D341Med (cell line): ENCODE measurements at places on chromosomes 2 and 18.

GRCh38 chr2:238120463-238121298 is 17.8 kb upstream of the KLHL30 start:
- DNase-seq: no peak

- DNase-seq: no peak
Observed at GRCh38 chr2:30590407-30590806, 143.4 kb downstream of the LCLAT1 start.

DNA sequence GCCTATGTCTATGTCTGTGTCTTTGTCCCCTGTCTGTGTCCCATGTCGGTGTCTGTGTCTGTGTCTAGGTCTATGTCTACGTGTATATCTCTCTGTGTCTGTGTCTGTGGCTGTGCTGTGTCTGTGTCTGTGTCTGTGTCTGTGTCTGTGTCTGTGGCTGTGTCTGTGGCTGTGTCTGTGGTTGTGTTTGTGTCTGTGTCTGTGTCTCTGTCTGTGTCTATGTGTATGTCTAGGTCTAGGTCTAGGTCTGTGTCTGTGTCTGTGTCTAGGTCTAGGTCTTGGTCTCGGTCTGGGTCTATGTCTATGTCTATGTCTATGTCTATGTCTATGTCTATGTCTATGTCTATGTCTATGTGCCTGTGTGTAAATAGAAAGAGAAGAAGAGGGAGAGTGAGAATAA is 11.9 kb downstream of the IL1R2 start:
- no peak for DNase-seq

- DNase-seq: no peak
Observed at GRCh38 chr2:234763002-234763873, 188.6 kb upstream of the SH3BP4 start.

DNA sequence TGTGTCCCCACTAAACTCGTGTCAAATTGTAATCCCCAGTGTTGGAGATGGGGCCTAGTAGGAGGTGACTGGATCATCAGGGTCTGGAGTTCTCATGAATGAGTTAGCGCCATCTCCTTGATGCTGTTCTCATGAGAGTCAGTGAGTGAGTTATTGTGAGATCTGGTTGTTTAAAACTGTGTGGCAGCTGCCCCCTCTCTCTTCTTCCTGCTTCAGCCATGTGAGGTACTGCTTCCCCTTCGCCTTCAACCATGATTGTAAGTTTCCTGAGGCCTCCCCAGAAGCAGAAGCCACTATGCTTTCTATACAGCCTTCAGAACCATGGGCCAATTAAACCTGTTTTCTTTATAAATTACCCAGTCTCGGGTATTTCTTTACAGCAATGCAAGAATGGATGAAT is 50.4 kb downstream of the AP1S3 start:
- no peak for DNase-seq

- no peak for DNase-seq
Observed at GRCh38 chr2:66303471-66303870, 131.5 kb upstream of the MEIS1 start.

DNA sequence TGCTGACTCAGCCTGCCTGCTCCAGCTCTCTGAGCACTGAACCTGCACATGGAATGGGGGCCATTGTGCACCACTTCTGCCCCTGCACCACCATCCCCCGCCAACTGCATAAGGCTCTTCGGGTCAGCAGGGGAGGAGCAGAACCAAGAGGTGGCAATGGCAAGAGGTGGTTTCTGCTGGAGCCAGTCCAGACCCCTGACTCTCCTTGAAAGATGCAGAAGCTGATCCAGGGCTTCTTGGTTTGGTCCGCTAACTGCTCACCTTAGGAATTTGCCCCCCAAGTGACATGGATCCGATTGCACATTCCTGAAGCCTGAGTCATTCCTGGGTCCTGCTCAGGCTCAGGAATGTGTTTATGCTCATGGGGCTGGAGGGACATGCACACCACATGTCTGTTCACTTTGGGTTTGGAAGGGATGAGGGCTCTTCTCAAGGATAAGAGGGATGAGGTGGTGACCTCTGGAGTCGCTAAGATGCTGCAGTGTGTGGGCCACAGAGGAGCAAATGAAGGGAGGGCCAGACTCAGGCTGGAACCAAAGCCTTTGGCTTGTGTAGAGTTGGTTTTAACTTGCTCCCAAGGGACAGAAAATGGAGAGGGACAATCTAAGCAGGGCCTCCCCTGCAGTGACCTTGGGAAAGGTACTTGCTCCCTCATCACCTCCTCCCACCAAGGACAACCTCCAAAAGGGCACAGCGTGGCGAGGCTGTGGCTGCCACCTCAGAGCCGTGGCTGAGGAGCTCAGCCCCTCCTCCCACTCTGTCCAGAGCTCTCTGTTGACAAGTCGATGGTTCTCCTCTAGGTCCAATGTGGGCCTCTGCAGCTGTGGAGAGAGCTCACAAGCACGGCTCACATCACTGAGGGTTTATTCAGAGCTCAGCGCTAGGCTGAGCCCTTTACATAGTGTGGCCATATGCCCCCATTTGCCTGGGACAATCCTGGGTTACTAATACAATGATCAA is 66.2 kb downstream of the HS1BP3 start:
- no peak for DNase-seq

DNA sequence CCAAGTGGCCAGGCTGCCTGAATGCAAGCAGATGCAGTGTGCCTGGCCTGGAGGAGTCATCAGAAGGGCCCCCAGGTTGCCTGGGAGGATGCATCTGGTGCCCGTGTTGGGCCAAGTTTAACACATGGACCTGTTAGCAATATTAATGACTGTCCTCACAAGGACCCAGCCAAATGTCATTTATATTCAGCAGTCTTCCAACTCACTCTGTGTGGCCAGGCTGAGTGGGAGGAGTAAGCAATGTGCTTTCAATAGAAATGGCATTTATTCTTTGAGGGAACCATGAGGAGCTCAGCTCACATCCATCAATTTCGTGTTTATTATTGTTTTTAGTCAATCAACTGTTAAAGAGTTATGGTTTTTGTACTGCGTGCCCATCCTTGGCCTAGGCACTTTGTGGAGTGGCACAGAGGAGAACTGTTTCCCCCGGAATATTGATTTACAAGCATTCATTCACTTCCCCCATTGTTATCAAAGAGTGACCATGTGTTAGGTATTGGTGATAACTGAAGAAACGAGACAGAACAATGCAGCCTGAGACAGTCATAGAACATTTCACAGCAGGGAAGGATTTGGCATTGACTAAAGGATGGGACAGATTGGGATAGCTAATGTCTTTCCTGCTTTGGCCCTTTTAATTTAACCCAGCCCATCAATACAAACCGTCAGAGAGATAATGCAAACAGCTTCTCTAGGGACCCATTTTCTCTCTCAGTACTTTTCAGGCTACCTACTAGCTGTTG is 725.2 kb downstream of the TSN start:
- DNase-seq: no peak

DNA sequence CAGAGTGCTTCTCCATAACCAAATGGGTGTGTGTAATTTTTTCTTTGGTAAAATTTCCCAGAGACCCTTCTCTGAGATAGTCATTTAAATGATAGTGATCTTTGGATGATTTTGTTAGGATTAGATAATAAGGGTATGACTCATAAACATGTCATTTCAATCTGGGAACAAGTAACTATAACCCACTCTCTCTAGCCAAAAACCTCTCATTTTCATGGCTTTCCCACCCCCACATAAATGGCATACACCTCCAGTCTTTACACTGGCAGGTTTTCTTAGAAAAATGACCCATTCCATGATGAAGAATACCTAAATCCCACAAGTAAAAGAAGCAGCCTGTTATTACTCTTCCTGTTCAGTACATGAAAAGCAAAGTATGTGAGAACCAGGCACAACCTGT is 572.0 kb upstream of the ZEB2 start:
- no peak for DNase-seq

GRCh38 chr2:29159125-29159524 is 43.9 kb downstream of the CLIP4 start:
- no peak for DNase-seq

DNA sequence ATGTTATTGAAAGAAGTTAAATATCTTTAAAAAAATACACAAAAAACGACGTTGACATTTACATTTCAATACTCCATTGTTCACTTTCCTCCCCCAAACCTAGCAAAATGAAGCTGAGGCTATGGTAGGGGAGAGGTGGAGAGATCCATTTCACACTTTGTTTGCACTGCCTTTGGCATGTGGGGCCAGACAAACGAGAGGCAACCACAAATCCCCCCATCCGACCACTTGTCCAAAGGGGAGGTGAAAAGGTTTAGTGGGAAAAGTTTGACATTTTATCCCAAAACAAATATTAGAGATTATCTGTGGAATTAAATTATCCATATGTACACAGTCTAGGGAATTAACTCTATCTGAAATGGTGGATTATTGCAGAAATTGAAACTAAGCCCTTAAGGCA is 261.7 kb upstream of the FIGN start:
- no peak for DNase-seq

- no peak for DNase-seq
Observed at GRCh38 chr2:120833127-120833675, 97.5 kb downstream of the GLI2 start.

GRCh38 chr2:217797661-217798069 is 205.1 kb downstream of the TNS1 start:
- DNase-seq: no peak

DNA sequence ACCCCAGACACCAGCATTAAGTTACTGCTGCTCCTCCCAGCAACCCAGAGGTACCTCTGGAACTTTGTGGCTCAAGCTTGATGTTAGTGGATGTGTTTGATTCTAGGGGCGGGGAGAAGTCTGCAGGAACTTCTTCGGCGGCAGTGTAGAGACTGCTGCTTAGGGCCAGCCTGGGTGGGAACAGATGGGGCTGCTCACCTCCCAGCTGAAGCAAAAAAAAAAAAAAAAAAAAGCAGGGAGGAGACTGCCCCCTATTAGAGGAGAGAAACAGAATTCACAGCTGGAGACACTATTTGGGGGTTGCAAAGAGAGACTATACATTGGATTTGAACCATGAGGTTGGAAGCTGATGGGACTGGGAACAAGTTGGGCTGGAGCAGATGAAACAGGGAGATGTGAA is 28.6 kb upstream of the FAM136A start:
- no peak for DNase-seq

DNA sequence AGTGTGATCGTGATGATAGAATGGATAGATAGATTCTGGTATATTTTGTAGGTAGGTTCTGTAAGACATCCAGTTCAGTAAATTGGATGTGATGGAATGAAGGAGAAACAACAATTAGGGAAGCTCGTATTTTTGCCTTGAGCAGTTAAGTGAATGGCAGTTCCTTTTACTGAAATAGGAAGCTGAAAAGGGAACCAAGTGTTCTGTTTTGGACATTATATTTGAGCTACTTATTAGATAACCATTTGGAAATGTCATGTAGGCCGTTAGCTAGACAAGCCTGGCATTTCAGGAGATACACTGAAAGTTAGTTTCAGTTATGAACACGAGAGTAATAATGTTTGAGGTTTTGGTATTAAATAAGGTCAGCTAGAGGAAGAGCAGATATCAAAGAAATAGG is 41.5 kb downstream of the MARCHF7 start:
- DNase-seq: no peak

GRCh38 chr18:70284976-70285620 is 3.7 kb upstream of the SOCS6 start:
- no peak for DNase-seq

- DNase-seq: no peak
Observed at GRCh38 chr2:116747103-116747502, 1067.4 kb upstream of the DDX18 start.

- no peak for DNase-seq
Observed at GRCh38 chr18:51811883-51812282, 528.1 kb upstream of the DCC start.

DNA sequence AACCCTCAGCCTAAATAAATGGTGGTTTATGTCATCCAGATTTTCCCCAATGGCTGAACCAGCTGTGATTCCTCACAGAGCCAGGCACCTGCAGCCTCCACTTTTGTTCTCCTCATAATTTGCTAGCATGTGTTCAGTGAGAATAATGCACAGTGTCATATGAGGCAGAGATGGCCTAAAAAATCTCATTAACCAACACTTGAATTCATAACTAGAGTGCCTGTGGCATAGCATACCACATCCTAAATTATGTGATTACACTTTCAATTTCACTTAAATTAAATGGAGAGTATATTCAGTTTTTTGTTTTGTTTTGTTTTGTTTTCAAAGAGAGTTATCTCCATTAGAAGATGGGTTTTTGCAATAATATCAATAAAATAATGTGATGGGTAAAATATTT is 488.0 kb downstream of the CBLN2 start:
- DNase-seq: no peak

GRCh38 chr2:201779901-201780673 is 646 bp downstream of the ALS2 start:
- DNase-seq: no peak

DNA sequence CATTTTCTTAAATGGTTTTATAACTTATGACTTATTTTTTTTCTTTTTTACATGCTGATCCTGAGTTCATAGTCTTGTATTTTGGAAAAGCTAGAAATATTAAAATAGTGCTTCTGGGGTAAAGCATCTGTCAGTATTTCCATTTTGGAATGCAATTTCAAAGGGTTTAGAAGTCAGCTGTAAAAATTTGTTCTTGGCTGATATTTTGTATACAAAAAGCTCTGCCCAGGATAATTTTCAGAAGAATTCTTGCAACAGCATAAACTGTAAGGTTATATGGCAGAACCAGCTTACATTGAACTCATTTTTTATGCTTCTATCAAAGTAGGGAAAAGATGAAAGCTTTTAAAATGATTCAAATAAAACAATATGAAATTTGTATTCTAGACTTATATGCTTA is 97.4 kb downstream of the DIS3L2 start:
- DNase-seq: no peak

DNA sequence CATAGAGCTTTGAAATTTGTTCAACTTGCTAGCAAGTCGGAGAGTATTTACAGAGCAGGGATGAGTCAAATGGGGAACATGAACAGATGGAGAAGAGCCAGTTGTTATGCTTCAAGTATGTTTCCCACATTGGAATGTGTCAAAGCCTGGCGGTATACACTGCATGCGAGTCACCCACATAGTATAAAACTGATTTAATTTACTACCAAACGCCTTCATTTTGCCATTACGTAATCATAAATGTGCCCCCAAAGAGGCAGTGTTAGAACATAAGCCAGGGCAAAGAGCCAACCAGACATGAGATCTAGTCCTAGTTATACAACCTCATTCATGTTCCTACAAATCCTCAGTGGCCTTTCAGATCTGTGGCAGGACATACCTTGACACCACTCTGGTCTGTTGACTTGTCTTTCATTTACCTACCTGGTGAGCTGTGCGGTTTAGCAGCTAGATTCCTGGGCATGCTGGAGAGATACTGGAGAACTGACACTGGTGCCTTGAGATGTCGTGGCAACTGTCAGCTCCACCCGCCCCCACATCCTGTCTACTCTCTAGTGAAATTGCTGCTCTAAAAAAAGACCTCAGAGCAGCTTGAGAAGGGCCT is 21.7 kb upstream of the NRP2 start:
- no peak for DNase-seq

DNA sequence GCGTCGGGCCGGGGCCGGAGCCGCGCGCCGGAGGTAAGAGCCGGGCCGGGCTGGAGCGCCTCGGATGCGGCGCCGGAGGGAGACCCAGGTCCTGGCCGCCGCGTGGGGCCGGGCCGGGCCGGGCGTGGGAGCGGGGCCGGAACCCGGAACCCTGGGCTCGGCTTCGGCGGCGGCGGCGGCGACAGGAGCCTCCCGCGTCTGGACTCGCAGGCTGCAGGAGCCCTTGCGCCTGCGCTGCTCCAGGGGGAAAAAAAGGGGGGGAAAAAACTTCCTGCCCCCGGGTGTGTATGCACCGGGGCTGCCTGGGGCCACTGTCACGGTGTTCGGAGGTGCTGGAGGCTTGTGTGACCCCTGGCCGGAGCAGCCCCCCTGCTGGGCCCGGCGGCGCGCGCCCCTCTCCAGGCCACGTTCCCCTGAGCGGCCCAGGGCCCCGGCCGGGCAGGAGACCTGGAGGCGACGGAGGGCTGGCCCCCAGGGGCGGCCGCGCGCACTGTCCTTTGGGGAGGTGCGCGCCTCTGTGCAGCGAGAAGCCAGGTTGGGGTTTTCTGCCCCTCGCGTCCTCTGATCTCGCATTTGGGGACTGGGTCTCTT is 864 bp downstream of the KLHL29 start:
- DNase-seq: peak; percentile 69
